ENCODE measurements at places on chromosomes 6 and 20.

DNA sequence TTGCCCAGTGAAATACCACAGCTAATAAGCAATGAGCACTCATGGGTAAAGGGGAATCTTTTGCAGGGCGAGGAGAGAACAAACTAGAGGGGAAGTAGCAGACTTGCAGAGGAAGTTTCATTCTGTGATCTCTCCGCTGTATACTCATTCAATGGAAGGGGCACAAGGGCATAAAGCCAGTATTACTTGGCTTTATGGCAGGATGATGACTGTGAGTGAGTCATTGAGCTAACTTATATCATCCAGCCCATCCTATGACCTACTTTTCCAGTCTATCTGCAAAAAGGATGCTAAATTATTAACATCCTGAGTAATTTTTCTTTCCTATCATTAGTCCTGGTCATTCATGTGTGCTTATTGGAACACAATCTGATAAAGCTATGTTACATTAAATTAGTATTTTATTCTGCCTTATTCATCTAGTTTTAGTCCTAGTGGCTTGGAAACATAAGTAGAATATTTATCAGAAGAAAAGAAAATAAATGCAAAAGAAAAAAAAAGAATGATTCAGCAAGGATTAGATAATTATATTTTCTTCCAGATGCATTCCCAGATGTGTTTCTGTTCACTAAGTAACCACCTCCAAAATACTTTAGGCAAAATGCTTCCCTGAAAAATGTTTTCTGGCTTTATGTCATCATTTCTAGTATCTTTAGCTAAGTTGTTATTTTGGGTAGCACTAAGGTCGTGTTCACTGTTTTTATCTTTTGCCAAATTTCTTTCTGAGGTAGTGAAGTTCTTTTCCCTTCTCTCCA lies 471.7 kb downstream of the CDKAL1 start:
- no peak for DNase-seq

- DNase-seq, result no peak
These were observed 154.6 kb downstream of the ZDHHC14 start for GRCh38 chr6:157535340-157536222.

DNA sequence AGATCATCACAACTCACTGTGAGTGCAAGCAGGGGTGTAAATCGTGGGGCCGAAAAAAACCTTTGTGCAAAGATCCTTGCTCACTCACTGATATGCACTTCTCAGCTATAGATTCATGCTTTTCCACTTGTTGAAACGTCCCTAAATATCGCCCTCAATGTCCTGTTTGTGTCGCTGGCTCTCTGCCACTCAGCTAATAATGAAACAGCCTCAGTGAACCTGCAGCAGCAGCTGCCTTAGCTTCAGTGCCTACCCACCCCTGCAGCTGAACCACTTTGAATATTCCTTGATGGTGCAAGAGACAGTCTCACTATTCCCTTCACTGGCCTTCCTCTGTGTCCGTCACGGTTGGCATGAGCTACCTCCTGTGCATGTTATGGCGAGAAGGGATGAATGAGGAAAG lies 128.9 kb upstream of the NAA20 start:
- DNase-seq, result no peak

DNA sequence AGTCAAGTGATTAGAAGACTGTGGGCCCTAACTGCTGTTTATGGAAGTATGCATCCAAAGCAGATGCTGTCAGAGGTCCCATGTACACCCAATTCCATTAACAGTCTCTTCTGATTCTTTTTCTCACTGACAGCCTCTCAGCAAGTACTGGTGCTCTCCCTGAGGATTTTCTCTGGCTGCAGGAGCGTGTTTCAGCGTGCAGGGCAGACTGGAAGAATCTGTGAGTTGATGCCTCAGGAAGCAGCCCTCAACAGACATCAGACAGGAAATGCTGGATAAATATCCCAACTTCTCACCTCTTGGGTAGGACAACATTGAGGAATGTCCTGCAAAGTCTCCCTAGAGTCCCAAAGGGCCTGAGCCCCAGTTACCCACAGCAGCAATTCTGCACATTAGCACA lies 40.8 kb downstream of the ANKEF1 start:
- DNase-seq, result no peak

DNA sequence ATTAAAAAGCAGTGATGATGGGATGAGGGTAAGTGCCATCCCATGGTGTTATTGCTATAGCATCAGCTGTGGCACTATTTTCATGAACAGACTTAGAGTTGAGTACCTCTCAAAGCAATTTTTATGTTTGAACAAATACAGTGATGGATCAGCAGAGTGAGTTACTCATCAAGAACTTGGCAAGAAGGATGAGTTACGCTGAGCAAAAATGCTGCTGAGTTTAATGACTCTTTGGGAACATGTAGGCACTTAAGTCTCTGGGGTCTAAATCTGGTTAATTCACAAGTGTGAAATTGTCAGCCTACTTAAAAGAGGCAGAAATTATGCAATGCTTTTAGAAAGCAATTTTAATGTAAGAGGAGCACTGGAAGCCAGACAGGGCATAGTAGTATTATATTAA lies 78.5 kb upstream of the AHI1 start:
- DNase-seq, result no peak

- no peak for DNase-seq
These were observed 11.6 kb upstream of the DSE start for GRCh38 chr6:116359131-116359530.
